ENCODE measurements at places on chromosomes 5 and 9. TPM values are rescaled to one million over a fixed set of nuclear protein-coding genes. Genes with fewer than 3 reads are reported as not detected.
A peak's percentile ranks its signal among the peaks of the same experiment; 100 is the strongest.

The FGF1 gene
- not detected for total RNA-seq

The PRUNE2 gene
- total RNA-seq: 0.24 TPM

- no peak for ATAC-seq
These were observed 26.2 kb downstream of the SLC35A4 start for GRCh38 chr5:140590861-140591260.

The TMEM171 gene
- not detected for total RNA-seq

DNA sequence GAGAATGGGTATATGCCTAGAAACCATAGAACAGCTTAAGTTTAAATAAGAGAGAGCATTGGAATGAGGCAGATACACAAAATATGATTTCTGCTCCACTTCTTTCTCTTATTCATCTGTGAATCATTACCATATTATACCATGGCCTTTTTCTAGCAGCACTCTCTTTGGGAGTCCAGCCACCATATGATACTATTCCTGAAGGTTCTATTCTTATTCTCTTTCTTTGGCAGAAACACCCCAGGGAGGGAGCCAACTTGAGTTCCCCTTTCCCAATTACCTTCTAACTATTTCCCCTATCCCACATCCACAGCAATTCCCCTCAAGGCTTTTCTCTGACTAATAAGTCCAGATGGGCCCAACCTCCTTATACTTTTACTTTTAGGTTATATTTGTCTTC is 55.9 kb downstream of the NDUFAF2 start:
- no peak for ATAC-seq

The CCL27 gene
- total RNA-seq: 0.78 TPM

GRCh38 chr5:167008705-167009104 is 1282.7 kb upstream of the WWC1 start:
- no peak for ATAC-seq

DNA sequence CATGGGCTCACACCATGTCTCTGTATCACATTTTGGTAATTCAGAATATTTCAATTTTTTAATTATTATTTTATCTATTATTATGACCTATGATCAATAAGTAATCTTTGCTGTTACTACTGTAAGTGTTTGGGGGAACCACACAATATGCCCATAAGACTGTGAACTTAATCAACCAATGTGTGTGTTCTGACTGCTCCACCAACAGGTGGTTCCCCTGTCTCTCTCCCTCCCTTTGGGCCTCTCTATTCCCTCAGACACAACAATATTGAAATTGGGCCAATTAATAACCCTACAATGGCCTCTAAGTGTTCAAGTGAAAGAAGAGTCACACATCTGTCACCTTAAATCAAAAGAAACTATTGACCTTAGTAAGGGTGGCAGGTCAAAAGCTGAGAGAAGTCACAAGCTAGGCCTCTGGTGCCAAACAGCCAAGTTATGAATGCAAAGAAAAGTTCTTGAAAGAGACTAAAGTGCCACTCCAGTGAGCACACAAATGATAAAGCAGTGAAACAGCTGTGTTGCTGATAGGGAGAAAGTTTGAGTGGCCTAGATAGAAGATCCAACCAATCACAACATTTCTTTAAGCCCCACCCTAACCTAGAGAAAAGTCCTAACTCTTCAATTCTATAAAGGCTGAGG is 88.7 kb downstream of the DEPDC1B start:
- no peak for ATAC-seq

DNA sequence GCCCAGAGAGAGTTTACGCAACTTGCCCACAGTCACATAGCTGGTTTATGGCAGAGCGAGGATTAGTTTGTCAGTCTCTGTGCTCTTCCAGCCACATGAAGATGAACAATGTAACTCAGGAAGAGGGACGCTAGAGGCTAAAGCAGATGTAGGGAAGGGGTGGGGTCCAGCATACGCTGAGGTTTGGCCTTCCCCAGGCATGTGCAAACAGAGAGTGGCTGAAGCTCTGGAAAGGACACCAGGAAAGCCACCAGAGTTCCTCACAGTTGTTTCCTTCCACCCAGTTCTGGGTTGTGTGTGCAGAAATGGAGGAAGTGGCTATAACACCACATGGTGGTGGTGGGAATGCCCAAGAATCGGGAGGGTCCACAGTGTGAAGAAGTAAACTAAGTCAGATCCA is 60.0 kb downstream of the SNX18 start:
- ATAC-seq: no peak

DNA sequence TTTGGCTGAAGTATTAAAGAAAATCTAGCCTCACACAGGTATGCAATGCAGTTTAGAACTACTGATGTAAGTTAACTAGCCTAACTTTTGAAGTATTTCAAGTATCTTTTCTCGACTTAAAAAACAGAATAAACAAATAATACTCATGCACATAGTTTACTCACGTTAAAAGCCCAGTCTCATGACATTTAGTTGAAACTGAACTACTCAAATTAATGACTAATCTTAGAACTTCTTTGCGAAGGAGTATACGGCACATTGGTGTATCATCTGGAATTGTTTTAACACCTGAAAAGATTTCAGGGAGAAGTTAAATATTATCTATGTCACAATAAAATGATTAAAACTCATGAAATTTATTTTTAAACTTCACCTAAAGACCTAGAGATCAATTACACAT is 98.5 kb downstream of the OSMR start:
- ATAC-seq: no peak

- ATAC-seq: no peak
These were observed 136.4 kb downstream of the SLF1 start for GRCh38 chr5:94754824-94755223.

- ATAC-seq: no peak
These were observed 526.0 kb upstream of the TRPC7 start for GRCh38 chr5:136891175-136891972.

- peak; percentile 95 for ATAC-seq
These were observed 841.9 kb upstream of the ACO1 start for GRCh38 chr9:31542384-31543055.

DNA sequence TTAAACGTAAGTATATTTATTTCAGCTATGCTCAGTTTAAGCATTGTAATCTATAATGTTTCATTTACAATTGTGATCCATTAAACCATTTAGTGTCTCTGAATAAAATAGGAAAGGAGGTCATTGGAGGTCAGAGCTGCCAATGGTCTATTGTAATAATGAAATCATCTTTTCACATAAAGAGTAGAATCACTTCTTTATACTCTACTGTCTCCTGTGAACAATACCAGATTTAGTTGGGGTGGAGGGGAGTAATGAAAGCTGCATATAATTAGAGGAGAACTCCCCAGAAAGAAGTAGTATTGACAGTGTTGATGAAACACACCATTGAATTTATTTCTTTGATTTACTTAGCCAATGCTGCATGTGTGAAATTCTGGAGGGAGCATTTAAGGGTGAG is 35.1 kb upstream of the ZFYVE16 start:
- ATAC-seq: no peak

The ZNF189 gene
- 8.4 TPM for total RNA-seq

All from activated T-helper 17 cell treated with anti-CD3 and anti-CD28 coated beads, Interleukin-2, amount 50 U/mL, for 72 hours (primary cell).